ENCODE measurements at places on chromosomes 1 and 21.

DNA sequence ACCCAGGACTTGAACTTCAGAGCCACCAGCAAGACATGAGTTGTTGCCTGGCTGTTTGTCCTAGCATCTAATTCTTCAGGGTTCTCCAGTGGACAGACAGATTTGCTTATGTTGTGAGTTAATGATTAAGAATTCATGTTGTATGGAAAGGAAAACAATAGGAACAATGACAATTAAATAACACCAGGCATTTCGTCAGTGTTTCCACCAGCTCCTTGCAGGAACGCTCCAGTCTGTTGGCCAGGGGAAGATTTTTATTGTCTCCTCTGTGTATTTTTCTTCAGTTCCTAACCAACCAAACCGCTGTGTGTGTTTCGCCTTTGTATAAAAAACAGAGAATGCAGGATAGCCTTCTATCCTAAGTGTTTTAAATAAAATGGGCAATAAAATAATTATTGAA is 64.4 kb upstream of the PTGFR start:
- DNase-seq, result no peak

- DNase-seq, result no peak
These were observed 19.6 kb downstream of the PEX14 start for GRCh38 chr1:10494418-10494753.

GRCh38 chr1:51843948-51844347 is 34.6 kb downstream of the NRDC start:
- DNase-seq, result no peak

- no peak for DNase-seq
These were observed 1213.7 kb downstream of the KCNT2 start for GRCh38 chr1:195394567-195394966.

GRCh38 chr21:40688106-40688864 is 158.7 kb downstream of the DSCAM start:
- no peak for DNase-seq

GRCh38 chr1:81158592-81158991 is 642.1 kb upstream of the ADGRL2 start:
- DNase-seq, result no peak

- DNase-seq, result no peak
These were observed 128.9 kb downstream of the TYW3 start for GRCh38 chr1:74861867-74862266.

All from inflammatory macrophage treated with lipopolysaccharide for 1 hour (primary cell).